IPS DF 19.7 (cell line): ENCODE measurements at places on chromosomes 5 and 9.

DNA sequence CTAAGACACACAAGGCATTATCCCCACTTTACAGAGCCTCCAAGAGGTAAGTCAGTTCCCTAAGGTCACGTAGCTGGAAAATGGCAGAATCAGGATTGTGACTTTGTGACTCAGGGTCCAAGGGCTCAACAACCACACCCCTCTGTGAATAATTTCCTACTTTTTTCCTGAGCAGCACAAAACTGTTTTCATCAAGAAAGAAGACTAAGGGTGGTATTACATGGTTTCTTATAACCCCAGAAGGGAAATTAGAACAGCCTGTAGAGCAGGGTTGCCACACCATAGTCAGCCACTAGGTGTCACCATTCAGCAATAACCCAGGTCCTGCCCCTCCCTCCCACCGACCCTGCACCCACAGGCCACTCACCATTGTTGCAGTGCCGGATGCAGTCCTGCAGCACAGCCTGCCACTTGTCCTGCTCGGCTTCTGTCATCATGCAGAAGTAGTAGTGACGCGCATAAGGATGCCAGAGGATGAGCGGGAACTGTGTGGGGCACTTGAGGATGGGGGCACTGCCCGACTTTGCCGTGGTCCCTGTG, 72.1 kb downstream of the LRSAM1 start:
- no peak for DNase-seq

GRCh38 chr5:41871852-41872251, 1.6 kb upstream of the OXCT1 start:
- DNase-seq, result no peak

DNA sequence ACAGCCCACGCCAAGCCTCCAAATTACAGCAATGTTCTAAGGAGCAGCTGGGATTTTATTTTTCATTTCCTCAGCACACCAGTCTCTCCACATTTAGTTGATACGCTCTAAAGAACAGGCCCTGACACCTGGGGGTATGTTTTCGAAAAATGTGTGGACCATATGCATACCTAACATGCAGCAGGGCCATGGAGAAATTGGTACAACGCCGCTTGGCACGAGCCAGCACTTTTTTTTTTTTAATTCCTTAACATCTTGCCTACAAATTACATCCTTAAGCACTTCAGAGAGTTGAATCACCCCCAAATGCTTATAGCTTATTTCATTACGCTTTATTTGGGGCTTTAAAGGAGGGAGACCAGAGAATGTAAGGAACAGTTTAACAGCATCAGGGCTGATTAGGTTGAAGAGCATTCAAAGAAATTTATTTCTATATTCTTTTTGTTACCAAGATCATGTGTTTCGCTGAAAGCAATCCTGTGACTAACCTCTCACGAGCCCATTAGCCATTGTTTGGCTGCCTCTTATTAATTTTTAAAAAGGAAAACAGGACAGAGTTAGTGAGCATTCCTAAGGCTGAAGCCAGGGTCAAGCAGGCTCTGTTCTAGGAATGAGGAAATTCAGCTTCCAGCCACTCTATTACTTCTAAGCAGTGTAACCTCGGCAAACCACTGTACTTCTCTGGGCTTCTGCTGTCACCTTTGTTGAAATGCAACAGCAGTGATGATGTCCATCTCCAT, 173.8 kb downstream of the ACTL7B start:
- no peak for DNase-seq

GRCh38 chr5:8770431-8770830, 775.4 kb downstream of the SEMA5A start:
- no peak for DNase-seq

GRCh38 chr5:56512313-56512996, 279.3 kb upstream of the ANKRD55 start:
- no peak for DNase-seq

- DNase-seq, result no peak
These were observed 1.4 kb downstream of the NRG2 start for GRCh38 chr5:140041492-140042392.

DNA sequence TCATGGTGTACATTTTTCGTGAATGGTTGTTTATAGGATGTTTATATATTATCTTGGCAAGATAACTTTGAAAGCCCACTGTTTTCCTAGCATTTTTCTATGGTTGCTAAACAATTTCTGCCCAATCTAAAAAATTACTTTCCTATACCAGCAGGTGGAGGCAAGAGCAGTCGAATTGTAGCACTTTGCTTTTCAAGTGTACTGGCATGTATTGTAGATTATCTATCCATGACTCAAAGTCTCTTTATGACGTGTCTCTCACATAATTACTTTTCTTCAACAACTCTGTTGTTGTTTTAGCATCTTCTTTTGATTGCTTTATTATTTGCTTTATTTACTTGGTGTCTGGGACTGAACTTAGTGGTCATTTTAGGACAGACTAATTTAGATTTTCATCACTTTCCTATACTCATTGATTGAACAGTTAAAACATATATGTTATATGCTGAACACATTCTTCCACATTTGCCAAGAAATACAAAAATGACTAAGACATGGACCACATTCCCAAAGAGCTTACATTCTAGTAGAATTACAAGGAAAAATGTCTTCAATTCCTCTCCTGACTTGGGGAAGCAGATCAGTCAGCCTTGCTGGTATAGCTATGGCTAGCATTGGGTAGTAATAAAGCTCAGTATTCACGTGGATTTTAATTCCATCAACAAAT, 20.7 kb downstream of the NLN start:
- no peak for DNase-seq

DNA sequence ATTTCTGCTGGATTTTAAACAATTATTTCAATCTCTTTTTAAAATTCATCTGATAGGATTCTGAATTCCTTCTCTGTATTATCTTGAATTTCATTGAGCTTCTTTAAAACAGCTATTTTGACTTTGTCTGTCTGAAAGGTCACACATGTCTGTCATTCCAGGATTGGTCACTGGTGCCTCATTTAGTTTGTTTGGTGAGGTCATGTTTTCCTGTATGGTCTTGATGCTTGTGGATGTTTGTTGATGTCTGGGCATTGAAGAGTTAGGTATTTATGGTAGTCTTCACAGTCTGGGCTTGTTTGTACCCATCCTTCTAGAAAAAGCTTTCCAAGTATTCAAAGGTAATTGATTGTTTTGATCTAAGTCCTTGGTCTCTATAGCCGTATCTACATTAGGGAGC, 39.1 kb downstream of the DENND4C start:
- no peak for DNase-seq

DNA sequence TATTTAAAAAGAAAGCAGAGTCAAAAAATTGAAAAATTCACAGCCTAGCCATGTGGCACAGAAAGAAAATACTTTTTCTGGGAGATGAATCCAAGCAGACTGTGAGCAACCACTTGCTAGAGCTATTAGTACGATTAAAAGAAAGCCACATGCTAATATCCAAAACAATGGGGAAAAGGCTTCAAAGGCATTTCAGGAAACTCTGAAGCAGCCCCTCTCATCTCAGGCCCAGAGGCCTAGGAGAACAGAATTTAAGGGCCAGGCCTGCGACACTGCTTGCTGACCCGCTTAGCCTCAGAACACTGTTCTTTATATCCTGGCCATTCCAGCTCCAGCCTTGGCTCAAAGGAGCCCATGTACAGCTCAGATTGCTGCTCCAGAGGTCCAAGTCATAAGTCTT, 1257.0 kb upstream of the CDH18 start:
- no peak for DNase-seq

GRCh38 chr5:132777209-132778069, at the start of gene SEPTIN8:
Gene SEPTIN8, minus strand, starts transcription at chr5:132777239. Its CDS starts 102 bp downstream, at chr5:132777137.
- DNase-seq, result no peak

- DNase-seq, result no peak
These were observed 105.2 kb downstream of the RGS3 start for GRCh38 chr9:113568571-113569321.

- DNase-seq, result no peak
These were observed 53.2 kb downstream of the SPIN1 start for GRCh38 chr9:88441301-88442007.

DNA sequence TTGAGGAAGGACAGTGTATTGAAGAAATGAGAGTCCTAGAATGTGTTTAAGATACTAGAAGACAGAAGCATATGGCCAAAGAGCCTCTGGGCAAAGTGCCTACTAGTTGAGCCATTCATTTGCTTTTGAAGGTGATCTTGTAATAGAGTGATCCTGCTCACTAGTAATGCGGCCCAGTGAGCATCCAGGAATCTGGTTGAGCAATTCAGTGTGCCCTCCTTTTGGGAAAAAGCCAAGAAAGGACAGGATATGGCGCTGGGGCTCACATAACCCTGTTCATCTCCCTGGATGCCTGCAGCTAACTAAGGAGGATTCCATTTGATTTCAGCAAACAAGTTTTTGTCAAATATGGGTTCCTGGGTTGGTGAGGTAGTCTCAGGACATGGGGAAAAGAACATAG, 16.3 kb downstream of the ADAM19 start:
- no peak for DNase-seq

DNA sequence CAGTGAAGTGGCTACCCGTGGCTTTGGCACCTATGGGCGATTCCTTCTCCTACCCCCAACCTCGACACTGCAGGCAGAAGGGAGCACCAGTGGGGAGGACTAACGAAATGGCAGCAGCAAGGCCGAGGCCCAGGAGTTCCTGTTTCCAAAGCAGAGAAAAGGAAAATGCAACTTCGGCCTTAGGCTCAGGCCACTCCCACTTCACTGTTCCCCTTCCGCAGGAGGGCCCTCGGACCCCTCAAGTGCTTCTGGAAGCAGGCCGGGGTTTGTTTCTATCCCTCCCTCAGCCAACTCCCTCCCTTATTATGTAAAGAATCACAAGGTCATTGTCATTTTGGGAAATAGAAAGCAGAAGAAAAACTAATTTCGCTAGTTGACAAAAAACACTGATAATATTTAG, 36.4 kb upstream of the NKX2-5 start:
- DNase-seq, result no peak

DNA sequence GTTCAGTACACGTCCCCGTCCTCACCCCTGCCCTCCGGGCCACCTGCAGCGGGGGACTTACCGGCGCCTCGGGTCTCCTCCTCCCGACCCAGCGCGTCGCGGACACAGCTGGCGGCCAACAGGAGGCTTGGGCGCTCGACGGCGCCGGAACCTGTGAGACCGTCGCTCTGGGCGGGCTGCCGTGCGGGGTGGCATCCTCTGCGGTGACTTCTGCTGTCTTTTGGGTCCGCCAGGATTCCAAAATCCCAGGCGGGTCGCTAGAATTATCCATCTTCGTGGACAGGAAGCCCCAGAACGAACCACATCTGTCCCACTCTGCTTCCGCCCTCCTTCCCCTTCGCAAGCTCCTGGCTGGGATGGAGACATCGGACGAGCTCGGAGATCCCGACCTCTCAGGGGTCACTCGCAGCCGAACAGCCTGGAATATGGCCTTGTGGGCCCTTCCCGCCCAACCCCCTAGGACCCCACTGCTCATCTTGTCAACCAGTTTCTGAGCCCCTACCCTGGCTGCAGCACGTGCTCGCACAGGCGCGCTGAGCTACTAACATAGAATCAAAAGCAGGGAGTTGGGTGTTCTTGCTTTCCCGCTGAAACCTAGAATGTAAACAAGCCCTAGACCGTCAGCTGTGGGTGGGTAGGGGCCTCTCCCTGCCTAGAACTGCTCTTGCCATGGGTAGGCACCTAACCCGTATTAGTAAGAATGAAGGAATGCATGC, 947 bp upstream of the MARCHF3 start:
- DNase-seq, result no peak

- no peak for DNase-seq
These were observed 28.0 kb upstream of the TXN start for GRCh38 chr9:110284211-110284844.

GRCh38 chr5:140672455-140673186, 755 bp downstream of the DND1 start:
- DNase-seq, result no peak

GRCh38 chr9:31103836-31104235, 1280.6 kb upstream of the ACO1 start:
- DNase-seq, result no peak

- DNase-seq, result no peak
These were observed 1.8 kb downstream of the OLFML2A start for GRCh38 chr9:124778575-124779367.

- no peak for DNase-seq
These were observed 337.5 kb downstream of the ZNF608 start for GRCh38 chr5:124408738-124409453.

DNA sequence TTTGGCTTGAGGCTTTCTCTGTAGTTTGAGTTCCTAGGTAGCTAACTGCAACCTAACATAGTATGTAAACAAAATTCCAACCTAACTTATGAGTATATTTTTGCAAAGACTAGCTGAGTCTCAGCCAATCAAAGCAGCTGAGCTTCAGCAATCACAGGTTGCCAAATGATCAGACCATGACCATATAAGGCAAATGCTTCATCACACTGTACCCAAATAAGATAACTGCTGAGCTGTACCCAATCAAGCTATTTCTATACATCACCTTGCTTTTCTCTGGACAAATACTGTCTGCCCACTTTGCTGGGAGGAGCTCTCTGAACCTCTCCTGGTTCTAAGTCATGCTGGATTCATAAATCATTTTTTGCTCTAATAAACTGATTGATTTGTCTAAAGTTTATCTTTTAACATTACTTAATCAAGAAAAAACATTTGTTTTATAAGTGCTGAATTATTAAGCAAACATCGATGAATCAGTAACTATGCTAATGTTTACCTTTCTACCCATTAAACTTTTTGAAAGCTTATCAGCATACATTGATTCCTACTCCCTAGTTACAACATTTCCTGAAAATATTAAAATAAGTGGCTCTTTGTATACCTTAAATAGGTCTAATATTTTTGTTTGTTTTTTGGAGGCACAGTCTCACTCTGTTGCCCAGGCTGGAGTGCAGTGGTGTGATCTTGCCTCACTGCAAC, 129.7 kb upstream of the PCA3 start:
- no peak for DNase-seq

DNA sequence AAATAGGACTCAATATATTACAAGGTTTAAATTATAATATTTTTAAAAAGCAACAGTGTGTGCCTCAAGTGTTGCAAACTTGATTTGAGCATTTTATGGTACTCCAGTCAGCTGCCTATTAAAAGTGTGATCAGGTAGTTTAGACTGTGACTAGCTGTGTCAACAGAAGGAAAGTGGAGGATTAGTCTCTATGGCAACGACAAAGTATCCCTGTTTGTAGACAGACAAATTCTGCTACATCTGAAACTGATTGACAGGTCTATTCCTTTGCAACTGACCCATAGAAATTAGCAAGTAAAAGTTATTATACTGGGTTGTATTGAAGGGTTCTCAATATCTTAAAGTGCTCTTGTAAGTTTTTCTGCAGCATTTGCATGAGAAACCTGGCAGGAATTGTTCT, 249.8 kb upstream of the ARRDC3 start:
- DNase-seq, result no peak

GRCh38 chr5:179680780-179681401, at the start of gene CBY3:
Gene CBY3, minus strand, starts transcription at chr5:179681034. Its CDS starts 116 bp downstream, at chr5:179680918.
- no peak for DNase-seq
